ENCODE measurements at places on chromosomes 11 and 22.

DNA sequence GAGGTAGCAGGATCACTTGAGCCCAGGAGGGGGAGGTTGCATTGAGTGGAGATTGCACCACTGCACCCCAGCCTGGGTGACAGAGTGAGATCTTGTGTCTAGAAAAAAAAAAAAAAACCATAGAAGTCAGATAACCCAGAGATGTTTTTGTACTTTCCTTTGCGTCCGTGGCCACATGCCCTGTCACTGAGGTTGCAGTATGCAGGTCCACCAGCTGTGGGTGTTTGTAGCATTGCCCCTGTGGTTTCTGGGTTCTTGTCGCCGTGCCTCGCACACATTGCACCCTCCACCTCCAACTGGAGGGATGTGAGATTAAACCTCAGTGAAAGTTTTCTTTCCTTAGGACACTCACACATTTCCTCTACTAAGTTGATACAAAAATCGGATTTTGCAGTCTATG is 70.3 kb downstream of the TNRC6B start:
- DNase-seq, result peak; percentile 69

GRCh38 chr11:33663121-33663520 is 37.5 kb downstream of the C11orf91 start:
- DNase-seq, result no peak

DNA sequence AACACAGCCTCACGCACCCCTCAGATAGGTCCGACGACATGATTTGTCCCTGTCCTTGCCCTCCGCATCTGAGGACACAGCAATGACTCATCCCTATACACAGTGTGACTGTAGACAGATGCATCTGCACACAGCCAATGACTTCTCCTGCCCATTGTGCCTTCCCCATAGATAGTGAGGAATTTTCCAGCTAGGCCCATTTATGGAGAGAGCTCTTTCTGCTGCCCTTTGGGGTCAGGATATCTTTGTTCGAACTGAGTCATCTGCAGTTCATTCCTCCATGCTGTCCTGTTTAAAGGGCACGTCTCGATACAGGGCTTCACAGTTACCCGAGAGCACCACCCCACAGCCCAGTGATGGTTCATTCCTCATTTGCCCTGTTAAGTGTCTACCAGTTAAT is 96.7 kb downstream of the LARGE1 start:
- no peak for DNase-seq

GRCh38 chr11:43927070-43927469 is 15.4 kb upstream of the C11orf96 start:
- no peak for DNase-seq

- peak; percentile 75 for DNase-seq
Measured at GRCh38 chr11:35237860-35238715, 99.1 kb downstream of the CD44 start.

GRCh38 chr11:131670876-131671275 is 300.5 kb downstream of the NTM start:
- no peak for DNase-seq

DNA sequence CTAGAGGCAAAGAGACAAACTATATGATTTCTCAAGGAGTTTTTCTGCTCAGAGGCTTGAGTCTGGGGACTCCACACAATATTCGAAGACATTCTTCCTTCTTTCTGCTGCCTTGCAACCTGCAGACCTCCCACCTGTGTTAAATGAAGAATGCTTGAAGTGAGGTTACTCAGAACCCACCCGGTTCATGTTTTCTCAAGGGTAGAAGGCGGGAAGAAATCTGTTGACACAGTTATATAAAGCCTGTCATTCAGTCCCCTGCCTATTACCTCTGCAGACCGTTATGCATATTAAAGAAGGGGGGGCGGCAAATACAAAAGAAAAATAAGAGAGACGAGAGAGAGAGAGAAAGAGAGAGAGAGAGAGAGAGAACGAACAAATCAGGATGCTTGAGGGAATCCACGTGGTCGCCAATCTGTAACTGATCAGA is 2.2 kb upstream of the KMT2A start:
- DNase-seq, result no peak

DNA sequence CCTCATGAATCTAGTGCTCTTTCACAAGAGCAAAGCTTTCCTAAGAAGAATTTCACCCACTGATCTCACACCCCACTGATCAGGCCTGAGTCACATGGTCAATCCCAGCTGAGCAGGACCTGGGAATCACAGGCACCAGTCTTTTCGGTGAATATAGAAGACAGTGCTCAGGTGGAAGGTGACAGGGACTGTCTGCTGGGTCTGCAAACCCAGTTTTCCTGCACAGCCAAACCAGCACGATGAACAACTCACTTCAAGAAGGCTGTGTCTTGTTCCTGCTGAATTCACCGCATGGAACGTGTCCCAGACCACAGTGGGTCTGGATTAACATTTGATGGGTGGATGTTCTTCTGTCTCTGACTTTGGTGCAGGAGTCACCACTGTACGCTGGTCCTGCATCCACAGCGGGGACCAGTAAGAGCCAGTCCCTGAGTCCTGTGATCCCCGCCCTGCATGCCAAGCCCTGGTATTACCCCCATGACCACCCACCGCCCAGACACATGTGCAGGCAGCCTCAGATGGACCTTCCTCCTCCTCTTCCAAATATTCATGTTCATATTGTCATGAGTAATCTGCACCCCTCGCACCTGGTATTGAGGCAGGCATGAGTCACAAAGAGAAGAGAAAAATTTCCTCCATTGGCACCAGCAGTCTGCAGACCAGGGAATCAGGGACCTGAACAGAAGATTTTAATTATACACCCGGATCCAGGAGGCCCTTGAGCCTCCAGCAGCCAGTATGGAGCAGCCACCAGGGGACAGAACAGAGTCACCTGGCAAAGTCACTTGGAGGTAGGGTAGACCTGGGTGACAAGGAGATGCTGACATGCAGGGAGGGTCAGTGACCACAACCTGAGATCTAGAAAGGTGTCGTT is 8.6 kb upstream of the IGLL5 start:
- DNase-seq, result no peak

DNA sequence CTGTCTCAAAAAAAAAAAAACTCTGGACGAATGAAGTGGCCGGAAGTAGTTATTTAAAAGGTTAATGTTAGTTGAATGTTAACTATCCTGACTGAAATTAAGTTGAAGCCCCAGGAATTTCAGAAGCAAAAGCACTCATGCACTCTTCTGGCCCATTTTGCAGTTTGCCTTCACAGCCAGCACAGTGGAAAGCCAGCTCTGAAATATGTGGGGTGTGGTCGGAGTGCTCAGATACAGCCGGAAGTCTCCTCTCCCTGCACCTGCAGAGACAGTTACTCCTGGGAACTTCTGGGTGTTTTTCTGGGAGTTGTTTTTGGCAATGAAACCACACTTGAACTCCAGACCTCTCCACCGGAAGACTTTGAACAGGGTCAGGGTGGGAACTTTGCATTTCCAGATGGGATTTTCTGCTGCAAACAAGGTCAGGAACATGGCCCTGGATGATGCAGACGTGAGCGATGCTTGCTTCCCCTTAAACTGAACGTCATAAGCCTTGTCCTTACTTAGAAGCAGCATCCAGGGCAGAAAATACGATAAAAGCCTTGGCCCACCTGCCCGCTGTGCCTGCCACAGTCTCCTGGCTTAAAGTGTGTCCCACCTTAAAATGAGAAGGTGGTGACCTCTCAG is 21.5 kb upstream of the CABP2 start:
- no peak for DNase-seq

GRCh38 chr11:748007-748359 is 719 bp downstream of the TALDO1 start:
- DNase-seq, result no peak

DNA sequence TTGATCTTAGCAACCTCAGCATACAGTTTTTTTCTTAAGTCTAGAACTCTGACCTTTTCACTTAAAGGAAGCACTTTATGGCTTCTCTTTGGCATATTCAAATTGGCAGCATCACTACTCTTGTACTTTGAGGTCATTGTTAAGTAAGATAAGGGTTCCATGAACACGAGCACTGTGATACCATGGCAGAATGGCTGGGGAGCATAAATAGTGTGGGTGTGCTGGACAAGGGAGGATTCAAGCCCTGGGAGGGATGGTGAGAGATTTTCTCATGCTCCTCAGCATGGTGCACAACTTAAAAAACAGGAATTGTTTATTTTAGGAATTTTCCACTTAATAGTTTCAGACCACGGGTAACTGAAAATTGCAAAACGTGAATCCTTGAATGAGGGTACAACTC is 111.4 kb downstream of the ATXN10 start:
- DNase-seq, result no peak

GRCh38 chr22:46929710-46930204 is 167.3 kb downstream of the TBC1D22A start:
- no peak for DNase-seq

DNA sequence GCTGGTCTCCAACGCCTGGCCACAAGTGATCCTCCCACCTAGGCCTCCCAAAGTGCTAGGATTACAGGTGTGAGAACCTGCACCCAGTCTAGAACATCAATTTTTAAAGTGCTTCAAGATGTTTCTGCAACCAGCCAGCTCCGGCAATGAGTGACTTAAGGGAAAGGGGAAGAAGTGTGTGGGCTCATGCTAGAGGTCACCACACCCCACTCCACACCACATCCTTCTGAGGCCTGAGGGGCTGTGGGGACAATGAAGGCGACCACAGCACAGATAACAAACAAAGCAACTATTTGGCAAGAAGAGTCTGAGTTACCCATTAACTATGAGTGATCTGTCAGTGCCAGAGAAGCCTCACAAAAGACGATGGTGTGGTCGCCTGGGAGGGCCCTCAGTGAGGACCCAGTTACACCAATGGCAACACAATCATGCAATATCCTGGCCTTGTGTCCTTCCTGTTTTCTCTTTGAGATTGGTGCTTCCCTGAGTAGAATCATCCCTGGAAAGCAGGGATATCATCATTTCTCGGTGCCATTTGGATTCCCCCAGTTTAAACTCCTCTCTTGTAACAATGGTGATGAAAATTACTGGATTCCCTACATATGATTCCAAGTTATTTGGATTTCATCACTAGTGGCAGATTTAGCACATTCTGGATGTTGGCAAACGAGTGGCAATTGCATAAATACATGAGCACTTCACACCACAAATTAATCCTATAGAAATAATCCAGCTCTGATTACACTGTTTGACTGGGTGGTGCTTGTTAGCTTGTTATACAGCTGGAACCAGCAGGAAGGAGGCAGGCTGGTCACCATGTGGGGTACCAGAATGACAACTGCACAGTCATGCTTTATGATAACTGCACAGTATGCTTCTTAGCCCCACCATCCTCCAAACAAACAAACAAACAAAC is 18.4 kb downstream of the ABTB2 start:
- peak; percentile 37 for DNase-seq

- peak; percentile 65 for DNase-seq
Measured at GRCh38 chr22:40024201-40025061, 29.7 kb downstream of the FAM83F start.

- DNase-seq, result peak; percentile 84
Measured at GRCh38 chr11:44936525-44936924, 14.2 kb downstream of the TP53I11 start.

DNA sequence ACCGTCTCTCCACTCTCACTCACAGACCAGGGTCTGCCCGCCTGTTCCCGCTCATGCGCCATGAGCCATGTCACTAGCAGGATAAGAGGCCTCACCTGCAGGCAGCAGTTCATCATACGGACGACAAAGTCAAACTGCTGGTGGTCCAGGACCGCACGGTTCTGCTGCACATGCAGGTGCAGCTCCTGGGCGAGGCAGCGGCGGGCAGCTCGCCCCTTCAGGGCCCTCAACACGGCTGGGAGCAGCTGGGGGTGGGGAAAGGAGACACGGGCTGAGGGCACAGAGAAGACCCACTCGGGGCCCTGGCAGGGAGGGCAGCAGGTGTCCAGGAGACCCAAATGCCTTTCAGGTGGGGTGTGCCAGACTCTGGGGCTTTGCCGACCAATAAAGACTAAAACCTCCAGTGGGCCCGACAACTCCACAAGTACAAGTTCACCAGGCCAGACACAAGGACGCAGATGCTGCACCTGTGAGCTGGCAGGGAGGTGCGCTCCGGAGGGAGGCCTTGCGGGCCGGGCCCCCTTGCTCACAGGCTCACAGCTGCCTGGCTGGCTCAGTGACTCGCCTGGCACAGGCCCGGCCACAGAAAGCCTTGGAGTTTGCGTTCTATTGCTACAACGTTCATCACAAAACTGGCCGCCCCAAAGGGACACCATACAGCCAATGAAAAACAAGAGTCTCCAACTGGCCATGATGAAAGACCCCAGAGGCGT is 11.5 kb downstream of the SBF1 start:
- DNase-seq, result no peak

DNA sequence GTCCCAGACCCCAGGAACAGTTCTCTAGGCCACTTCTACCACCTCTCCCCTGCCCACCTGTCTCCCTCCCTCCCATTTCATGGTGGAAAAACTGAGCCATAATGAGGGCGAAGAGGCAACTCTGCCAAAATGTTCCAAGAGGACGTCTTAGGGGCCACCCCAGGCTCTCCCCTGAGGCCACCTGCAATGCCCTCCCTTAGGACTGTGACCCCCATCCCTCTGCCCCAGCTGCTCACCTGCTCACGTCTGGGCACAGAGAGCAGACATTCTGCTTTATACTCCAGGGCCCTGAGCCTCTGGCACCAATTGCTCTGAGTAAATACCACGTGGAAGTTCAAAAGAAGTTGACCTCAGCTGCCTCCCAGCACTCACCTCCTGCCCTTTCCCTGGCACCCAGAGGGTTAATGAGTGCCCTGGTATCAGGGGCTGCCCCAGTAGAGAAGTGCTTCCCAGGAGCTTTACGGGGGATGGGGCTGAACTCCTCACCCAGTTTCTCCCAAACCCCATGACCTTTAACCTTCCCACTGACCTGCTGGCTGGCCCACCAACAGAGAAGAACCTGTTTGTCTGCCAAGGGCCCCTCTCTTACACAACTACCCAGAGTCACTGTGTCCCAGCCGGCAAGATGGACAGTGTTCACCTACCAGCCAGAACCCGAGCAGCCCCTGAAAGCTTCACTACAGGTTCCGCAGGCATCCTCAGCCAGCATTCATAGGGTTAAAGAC is 627 bp upstream of the APOA5 start:
- DNase-seq, result no peak

- no peak for DNase-seq
Measured at GRCh38 chr22:31707519-31707918, 42.4 kb downstream of the PRR14L start.

- DNase-seq, result no peak
Measured at GRCh38 chr22:42912059-42912458, 55.0 kb upstream of the ARFGAP3 start.

- DNase-seq, result no peak
Measured at GRCh38 chr11:5631969-5632635, 7.3 kb downstream of the TRIM34 start.

GRCh38 chr11:45079075-45079444 is 67.4 kb upstream of the PRDM11 start:
- no peak for DNase-seq

Data from CD4-positive, alpha-beta T cell treated with Interleukin-4 for 1 hour (primary cell).